ENCODE measurements at places on chromosomes 5 and 9.
A peak's percentile ranks its signal among the peaks of the same experiment; 100 is the strongest.

DNA sequence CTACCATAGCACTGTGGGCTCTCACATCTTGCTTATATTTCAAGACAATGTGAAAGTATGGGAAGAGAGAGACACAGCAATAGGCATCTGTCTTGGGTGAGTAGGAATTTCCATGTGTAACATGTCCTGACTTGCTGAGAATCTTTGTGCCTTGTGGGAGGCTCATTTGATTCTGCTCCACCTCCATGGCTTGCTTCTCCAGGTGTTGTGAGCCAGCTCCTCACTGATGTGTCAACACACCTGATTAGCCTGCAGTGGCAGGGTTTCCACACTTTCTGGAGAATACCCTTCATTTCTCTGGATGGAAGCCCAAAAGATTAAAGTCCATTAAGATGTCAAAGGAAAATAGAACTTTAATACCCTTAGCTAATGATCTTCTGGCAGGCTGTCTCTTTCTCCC, 613.6 kb downstream of the ZNF608 start:
- H3K4me3 ChIP-seq: no peak overlapping the region
- H3K4me1 ChIP-seq: no peaks in the 10 kb centered on the region
- H3K27me3 ChIP-seq: no peaks in the 10 kb centered on the region
- no peaks in the 10 kb centered on the region for H3K36me3 ChIP-seq
- DNase-seq: peak; percentile 58

GRCh38 chr5:7983433-7983832, 114.5 kb downstream of the MTRR start:
- DNase-seq: no peak
- H3K27ac ChIP-seq: no peak overlapping the region
- no peaks in the 10 kb centered on the region for H3K4me1 ChIP-seq
- H3K4me3 ChIP-seq: no peak overlapping the region
- no peaks in the 10 kb centered on the region for H3K27me3 ChIP-seq

DNA sequence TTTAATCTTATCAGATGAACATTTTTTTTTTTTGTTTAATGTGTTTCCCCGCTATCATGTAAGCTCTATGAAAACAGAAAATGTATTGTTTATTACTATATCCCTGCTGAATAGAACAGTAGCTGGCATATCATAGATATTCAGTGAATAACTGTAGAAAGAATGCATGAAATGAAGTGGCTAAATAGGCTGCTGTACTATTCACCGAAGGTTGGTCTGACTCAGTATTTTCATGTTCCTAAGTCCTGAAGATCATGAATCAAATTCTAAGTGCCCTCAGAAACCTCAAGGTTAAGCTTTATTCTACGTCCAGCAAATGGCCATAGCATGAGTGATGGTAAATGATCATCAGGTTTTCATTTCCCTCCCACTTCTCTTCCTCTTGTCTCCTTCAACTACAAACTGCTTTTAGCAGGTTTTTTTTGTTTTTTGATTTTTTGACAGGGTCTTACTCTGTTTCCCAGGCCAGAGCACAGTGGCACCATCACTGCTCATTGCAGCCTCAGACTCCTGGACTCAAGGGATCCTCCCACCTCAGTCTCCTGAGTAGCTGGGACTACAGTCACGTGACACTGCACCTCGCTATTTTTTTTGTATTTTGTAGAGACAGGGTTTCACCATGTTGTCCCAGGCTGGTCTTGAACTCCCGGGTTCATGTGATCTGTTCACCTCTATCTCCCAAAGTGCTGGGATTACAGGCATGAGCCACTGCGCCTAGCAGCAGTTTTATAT, 19.1 kb upstream of the ZFAND5 start:
- no peaks in the 10 kb centered on the region for H3K4me1 ChIP-seq
- no peak overlapping the region for H3K4me3 ChIP-seq
- no peaks in the 10 kb centered on the region for H3K27me3 ChIP-seq
- peak; percentile 49 for DNase-seq

GRCh38 chr5:38258319-38259061, at the start of gene EGFLAM:
Gene EGFLAM (plus strand): TSS chr5:38258559. CDS start chr5:38258755, 196 bp downstream.
- H3K27me3 ChIP-seq: peaks cover 46% of the 10 kb centered on the region
- peaks cover 10% of the 10 kb centered on the region for H3K4me1 ChIP-seq
- DNase-seq: peak; percentile 31

GRCh38 chr5:89417990-89418389, 535.0 kb upstream of the MEF2C start:
- no peaks in the 10 kb centered on the region for H3K36me3 ChIP-seq
- H3K4me3 ChIP-seq: no peak overlapping the region
- H3K27me3 ChIP-seq: no peaks in the 10 kb centered on the region
- DNase-seq: no peak
- H3K27ac ChIP-seq: no peak overlapping the region

DNA sequence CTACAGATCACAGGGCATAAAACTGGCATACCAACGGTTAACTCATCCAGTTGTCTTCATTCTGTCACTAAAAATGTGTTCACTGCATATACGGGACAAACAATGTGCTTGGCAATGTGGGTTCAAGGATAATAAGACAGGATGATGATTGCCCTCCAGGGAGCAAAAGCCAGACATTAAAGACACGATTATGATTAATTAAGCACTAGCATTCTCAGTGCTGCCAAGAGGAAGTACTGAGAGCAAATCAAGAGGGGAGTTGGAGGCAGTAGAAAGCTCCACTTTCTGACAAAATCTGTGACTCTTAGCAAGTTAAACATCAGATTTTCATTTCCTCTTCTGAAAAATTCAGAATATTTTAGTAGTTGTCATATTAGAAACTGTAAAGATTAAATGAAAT, 9.0 kb upstream of the IFNA8 start:
- no peak for DNase-seq
- no peak overlapping the region for H3K27ac ChIP-seq
- H3K27me3 ChIP-seq: no peaks in the 10 kb centered on the region
- H3K4me3 ChIP-seq: no peak overlapping the region
- no peaks in the 10 kb centered on the region for H3K4me1 ChIP-seq

- H3K27ac ChIP-seq: no peak overlapping the region
- peak; percentile 67 for DNase-seq
- H3K4me3 ChIP-seq: no peak overlapping the region
Observed at GRCh38 chr9:95127249-95128176, 190.0 kb downstream of the FANCC start.

- H3K27me3 ChIP-seq: no peaks in the 10 kb centered on the region
- no peaks in the 10 kb centered on the region for H3K36me3 ChIP-seq
- peaks cover 7% of the 10 kb centered on the region for H3K4me1 ChIP-seq
- no peak overlapping the region for H3K4me3 ChIP-seq
- peak; percentile 97 for DNase-seq
Observed at GRCh38 chr5:43215073-43215631, 23.1 kb downstream of the NIM1K start.

- DNase-seq: no peak
- no peak overlapping the region for H3K4me3 ChIP-seq
- H3K27me3 ChIP-seq: no peaks in the 10 kb centered on the region
- H3K36me3 ChIP-seq: no peaks in the 10 kb centered on the region
- no peak overlapping the region for H3K27ac ChIP-seq
- peaks cover 6% of the 10 kb centered on the region for H3K4me1 ChIP-seq
Observed at GRCh38 chr5:160472482-160472881, 50.8 kb downstream of the PTTG1 start.

- H3K27me3 ChIP-seq: no peaks in the 10 kb centered on the region
- no peak overlapping the region for H3K4me3 ChIP-seq
- DNase-seq: no peak
- no peak overlapping the region for H3K27ac ChIP-seq
- no peaks in the 10 kb centered on the region for H3K36me3 ChIP-seq
Observed at GRCh38 chr5:150307617-150308426, 5.1 kb upstream of the ARSI start.

GRCh38 chr9:113389451-113389850, 11.6 kb downstream of the ALAD start:
- DNase-seq: no peak
- peaks cover 6% of the 10 kb centered on the region for H3K4me1 ChIP-seq
- no peak overlapping the region for H3K4me3 ChIP-seq
- H3K27ac ChIP-seq: no peak overlapping the region

- H3K4me3 ChIP-seq: no peak overlapping the region
- no peak for DNase-seq
- H3K27ac ChIP-seq: no peak overlapping the region
- no peaks in the 10 kb centered on the region for H3K4me1 ChIP-seq
Observed at GRCh38 chr5:116848954-116849581, 274.4 kb upstream of the SEMA6A start.

GRCh38 chr9:120259100-120259499, 320.9 kb downstream of the CDK5RAP2 start:
- H3K27me3 ChIP-seq: no peaks in the 10 kb centered on the region
- H3K4me1 ChIP-seq: no peaks in the 10 kb centered on the region
- no peaks in the 10 kb centered on the region for H3K36me3 ChIP-seq
- DNase-seq: no peak
- no peak overlapping the region for H3K27ac ChIP-seq
- H3K4me3 ChIP-seq: peak overlapping the region; percentile 25

DNA sequence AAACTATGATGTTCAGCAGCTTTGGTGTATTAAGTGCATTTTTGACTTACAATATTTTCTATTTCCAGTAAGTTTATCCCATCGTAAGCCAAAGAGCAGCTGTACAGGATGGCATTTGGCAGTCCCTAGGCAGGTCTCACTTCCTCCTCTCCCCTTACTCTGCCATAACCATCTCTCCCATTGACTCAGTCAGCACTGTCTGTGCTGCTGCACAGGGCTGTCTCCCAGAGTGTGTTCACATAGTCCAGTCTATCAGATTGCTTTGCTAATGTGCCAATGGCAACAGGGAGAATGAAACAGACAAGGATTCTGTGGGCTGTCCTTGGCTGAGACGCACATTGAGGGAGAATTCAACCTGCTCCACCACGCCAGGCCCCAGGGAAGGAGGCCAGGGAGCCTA, 47.0 kb upstream of the CAST start:
- H3K27me3 ChIP-seq: no peaks in the 10 kb centered on the region
- no peak overlapping the region for H3K27ac ChIP-seq
- H3K36me3 ChIP-seq: peaks cover 3% of the 10 kb centered on the region
- DNase-seq: no peak
- no peak overlapping the region for H3K4me3 ChIP-seq

- DNase-seq: no peak
- peaks cover 2% of the 10 kb centered on the region for H3K36me3 ChIP-seq
- H3K4me3 ChIP-seq: no peak overlapping the region
- H3K4me1 ChIP-seq: peaks cover 10% of the 10 kb centered on the region
- H3K27ac ChIP-seq: no peak overlapping the region
Observed at GRCh38 chr9:76880210-76880609, 25.7 kb downstream of the PRUNE2 start.

GRCh38 chr5:144451187-144451973, 280.7 kb downstream of the KCTD16 start:
- H3K4me3 ChIP-seq: no peak overlapping the region
- no peaks in the 10 kb centered on the region for H3K36me3 ChIP-seq
- H3K27ac ChIP-seq: no peak overlapping the region
- H3K27me3 ChIP-seq: no peaks in the 10 kb centered on the region
- no peaks in the 10 kb centered on the region for H3K4me1 ChIP-seq

DNA sequence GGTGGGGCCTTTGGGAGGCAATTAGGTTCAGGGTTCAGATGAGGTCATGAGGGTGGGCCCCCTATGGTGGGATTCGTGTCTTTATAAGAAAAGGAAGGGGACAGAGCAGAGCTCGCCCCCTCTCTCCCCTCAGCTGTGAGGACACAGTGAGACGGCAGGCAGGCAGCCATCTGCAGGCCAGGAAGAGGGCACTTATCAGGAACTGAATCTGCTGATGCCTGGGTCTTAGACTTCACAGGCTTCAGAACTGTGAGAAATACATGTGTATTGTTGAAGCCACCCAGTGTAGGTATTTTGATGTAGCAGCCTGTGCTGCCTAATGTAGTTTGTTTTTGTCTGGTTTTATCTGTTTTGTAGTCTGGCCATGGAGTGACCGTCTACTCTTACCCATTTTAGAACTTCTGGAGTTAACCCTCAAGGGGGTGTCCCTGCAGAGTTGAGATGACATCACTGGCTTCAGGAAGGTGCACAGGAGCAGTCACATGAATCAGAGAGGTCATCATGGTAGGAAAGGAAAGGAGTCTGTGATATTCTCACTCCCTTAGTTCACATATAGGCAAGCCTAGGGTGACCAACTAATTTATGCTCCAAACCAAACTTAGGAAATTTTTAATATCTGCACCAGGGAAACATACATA, 71.0 kb downstream of the LRRC70 start:
- H3K27me3 ChIP-seq: no peaks in the 10 kb centered on the region
- peak overlapping the region; percentile 44 for H3K27ac ChIP-seq
- no peak overlapping the region for H3K4me3 ChIP-seq
- DNase-seq: peak; percentile 30
- H3K4me1 ChIP-seq: peaks cover 13% of the 10 kb centered on the region
- no peaks in the 10 kb centered on the region for H3K36me3 ChIP-seq

GRCh38 chr5:35308421-35308820, 78.1 kb upstream of the PRLR start:
- no peak overlapping the region for H3K4me3 ChIP-seq
- no peaks in the 10 kb centered on the region for H3K36me3 ChIP-seq
- H3K27me3 ChIP-seq: no peaks in the 10 kb centered on the region
- no peak for DNase-seq
- H3K4me1 ChIP-seq: peaks cover 3% of the 10 kb centered on the region

All from trophoblast cell (in vitro differentiated cells and primary cell).